ENCODE measurements at places on chromosomes 5 and 9.

DNA sequence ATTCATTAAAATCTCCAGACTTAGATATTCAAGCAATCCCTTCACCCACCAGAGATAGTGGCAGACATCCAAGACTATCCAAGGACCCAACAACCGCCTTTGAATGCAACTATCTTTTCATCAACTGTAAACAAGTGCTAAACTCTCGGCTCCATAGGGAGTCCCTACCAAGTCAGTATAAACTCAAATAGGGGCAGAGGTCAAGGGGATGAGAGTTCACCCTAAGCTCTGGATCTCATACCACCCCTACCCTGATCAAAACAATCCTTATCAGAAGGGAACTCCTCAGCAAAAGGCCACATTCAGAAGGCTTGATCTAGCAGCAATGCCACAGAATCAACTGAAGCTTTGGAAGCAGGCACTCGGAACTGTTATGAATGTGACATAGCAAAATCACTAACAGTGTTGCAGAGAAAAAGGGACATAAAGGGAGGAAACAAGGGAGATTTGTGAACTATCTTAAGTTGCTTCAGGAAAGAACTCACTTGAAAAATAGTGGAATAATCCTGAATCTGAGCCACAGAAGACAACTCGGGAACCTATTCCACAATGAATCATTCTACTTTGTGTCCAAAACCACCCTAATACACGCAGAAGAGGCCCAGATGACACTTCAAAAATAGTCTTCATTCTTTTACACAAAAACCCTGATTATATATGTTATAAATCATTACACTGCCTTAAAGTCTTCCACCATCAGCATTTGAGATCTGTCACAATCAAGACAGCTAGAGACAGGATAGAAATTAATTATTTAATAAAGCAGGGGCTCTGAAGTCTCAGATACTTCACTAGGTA, 49.8 kb downstream of the NR6A1 start:
- no peak for DNase-seq

- no peak for DNase-seq
Measured at GRCh38 chr5:1421521-1422341, 23.5 kb downstream of the SLC6A3 start.

- DNase-seq = no peak
Measured at GRCh38 chr5:95850391-95850894, 27.9 kb upstream of the GLRX start.

DNA sequence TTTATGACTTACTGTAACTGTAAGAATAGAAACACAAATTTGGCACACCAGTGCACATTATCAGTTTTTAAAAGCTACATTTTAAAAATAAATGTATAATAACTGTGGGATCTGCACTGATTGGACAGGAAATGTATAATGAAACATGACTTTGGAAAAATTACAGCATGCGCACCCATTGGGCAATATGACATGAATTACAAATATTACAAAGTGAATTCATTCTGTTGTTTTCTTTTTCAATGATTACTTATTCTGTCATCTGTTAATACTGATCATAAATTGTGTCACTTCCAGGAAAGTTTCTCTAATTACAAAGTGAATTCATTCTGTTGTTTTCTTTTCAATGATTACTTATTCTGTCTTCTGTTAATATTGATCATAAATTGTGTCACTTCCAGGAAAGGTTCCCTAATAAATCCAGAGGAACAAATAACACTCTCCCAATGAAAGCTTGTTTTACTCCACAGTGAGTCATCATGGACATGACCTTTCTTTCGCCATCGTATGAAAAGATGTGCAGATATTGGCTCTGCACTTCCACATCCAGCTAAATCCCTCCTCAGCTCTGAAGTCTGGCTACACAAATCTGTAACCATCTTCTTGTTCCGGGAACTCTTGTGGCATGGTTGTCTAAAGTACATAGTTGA, 297.0 kb upstream of the HAPLN1 start:
- DNase-seq = no peak

- DNase-seq = no peak
Measured at GRCh38 chr5:116876240-116876840, 301.7 kb upstream of the SEMA6A start.

DNA sequence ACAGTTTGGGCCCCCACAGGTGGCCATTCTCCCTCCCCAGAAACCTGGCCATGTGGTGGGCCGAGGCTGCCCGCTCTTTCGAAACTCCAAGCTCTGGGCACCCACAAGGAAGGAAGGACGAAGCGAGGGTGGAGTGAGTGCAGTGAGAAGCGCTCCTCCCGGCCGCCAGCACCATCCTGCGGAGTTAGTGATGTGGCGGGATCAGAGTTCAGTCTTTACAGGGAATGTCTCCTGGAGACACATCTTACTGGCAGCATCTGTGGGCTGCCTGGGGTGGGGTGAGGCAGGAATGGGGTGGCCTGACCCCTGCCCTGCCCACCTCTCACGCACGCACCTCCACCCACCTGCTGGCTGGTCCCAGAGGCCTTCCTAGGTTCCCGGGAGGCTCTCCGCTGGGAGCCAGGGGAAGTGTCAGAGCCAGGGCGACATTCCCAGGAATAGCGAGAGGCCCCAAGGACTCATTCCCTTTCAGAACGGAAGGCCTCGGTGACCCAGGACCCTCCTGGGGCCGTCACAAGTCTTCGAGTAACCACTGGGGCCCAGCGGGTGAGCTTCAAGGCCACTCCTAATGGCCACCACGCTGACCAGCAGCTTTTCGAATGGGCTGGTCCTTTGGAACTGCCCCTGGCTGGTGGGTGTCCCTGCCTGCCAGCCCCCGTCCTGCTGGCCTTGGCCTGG, 5.5 kb upstream of the RNU6ATAC start:
- DNase-seq = no peak

DNA sequence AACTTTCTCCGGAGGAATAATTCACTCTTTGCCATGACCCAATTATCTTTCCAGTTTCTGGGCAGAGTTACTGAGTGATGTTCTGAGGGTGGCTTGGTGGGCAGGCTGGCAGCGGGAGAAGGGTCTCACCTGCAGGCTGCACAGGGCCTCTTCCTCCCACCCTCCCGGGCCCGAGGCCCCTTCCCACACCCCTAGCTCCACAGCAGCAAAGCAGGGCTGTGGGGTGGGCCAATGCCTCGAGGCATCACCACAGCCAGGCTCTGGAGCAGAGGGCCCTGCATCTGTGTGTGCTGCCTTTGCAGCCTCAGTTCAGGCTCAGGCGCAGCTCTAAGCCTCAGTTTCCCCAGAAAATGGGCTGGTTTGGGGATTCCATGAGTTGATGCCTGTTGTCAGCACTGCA, 120.2 kb upstream of the FOXD4L5 start:
- no peak for DNase-seq

- DNase-seq = no peak
Measured at GRCh38 chr9:107485458-107486043, 4.0 kb downstream of the KLF4 start.

DNA sequence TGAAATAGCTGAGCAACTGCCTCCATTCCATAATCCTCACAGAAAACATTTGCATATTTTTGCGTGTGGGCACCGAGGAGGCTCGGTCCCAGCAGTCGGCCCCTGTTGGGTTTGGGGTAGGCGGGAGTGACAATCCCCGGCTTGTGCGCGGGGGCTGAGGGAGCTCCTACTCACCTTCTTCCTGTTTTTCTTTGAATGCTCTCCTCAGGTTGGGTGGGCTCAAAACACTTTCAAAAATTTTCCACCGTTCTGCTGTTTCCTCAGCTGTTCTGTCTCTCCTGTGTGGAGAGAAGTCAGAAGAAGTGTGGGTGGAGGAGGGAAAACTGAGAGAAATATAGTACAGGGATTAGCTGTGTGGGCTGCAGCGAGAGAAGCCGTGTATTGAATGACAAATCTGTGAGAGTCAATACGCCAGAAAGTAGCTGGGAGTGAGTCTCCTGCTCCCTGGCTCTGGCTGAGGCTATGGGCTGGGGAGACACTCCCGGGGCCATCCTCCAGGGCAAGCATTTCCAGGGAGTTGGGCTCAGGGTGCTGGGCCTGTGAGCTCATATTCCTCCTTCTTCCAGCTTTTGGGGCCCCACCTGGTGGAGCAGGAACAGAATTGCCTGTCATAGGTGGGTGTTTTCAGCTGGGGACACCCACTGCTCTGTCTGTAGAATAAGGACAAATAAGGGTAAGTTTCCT, 84.7 kb downstream of the CMYA5 start:
- no peak for DNase-seq

GRCh38 chr9:76591256-76591950, 132.4 kb downstream of the GCNT1 start:
- no peak for DNase-seq

GRCh38 chr9:134289241-134289875, 36.9 kb upstream of the RXRA start:
- no peak for DNase-seq
